ENCODE measurements at places on chromosomes 1 and 21.

DNA sequence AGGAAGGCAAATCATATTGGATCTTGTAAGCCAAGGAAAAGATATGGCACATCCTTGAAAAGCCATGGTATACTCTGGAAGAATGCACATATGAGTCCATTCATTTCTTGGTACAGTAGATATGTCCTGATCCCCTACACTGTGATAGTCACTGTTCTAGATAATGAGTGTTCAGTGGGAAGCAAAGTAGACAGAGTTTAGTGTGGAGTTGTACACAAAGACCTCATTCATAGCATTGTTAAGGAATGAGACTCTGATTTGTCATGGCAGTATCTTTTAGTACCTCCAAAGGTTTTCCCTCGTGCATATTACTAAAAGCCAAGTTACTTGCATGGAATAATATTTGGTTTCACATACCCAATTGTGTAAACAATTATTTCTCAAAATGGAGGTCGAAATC is 204.7 kb downstream of the NFIA start:
- H3K4me1 ChIP-seq = peaks cover 43% of the 10 kb centered on the region
- no peak for DNase-seq
- H3K4me3 ChIP-seq = no peak overlapping the region

- no peak overlapping the region for H3K4me3 ChIP-seq
- no peaks in the 10 kb centered on the region for H3K36me3 ChIP-seq
- H3K27ac ChIP-seq = no peak overlapping the region
- peaks cover 16% of the 10 kb centered on the region for H3K4me1 ChIP-seq
These were observed 11.9 kb upstream of the RIPPLY3 start for GRCh38 chr21:36994501-36995158.

GRCh38 chr21:44720170-44720569 is 8.8 kb upstream of the TSPEAR start:
- DNase-seq = no peak
- no peaks in the 10 kb centered on the region for H3K36me3 ChIP-seq
- H3K27ac ChIP-seq = no peak overlapping the region
- peaks cover 22% of the 10 kb centered on the region for H3K27me3 ChIP-seq

DNA sequence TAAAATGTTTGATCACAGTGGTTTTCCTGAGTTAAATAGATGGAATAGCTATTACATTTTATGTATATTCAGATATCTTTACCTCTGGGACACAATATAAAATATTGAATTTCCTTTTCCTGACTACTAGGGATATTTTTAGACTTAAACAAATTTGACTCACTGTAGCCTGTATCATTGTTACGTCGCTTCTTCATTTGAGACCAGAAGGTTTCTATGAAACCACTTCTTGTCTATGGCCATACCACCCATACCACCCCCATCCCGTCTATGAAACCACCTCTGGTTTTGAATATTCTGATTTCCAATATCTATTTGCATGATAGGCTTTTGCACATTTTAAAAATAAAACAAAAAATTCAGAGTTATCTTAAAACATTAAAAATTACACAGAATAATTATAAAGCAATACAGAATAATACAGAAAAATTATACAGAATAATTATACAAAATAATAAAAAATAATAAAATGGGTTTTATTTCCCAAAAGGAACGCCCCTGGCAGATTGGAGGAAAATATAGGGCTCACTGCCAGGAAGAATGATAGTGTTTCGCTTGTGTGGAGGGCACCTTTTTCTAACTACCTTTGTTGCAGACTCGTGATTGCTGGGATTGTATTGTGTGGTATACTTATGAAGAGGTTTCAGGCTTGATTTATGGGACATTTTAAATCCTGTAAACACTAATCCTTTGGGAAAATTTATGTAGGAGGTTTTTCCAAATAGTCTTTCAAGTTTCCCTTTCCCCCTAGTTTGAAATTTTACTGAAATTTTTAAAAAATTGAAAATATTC is 4.7 kb downstream of the SPEN start:
- H3K4me1 ChIP-seq = peaks cover 22% of the 10 kb centered on the region
- DNase-seq = no peak
- no peaks in the 10 kb centered on the region for H3K27me3 ChIP-seq
- H3K36me3 ChIP-seq = no peaks in the 10 kb centered on the region

Data from neural progenitor cell (in vitro differentiated cells).